ENCODE measurements at places on chromosomes 1 and 21.

DNA sequence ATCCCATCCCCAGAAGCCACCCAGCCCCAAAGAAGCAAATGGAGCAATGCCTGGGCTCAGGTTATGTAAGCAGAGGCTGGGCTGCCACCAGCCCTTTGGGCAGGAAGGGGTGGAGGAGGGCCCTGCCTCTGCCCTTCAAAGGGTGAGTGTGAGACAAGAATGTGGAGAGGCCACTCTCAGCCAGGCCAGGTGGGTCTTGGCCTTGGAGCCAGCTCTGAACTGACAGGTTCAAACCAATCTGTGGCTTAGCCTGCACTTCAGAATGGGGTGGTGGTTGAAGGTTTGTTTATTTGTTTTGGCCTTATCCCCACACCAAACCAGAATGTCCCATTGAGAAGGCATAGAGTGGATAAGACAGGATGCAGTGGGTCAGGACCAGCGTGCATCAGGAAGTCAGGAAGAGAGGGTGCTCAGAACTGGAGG is 29.8 kb downstream of the C1orf116 start:
- no peak for DNase-seq

DNA sequence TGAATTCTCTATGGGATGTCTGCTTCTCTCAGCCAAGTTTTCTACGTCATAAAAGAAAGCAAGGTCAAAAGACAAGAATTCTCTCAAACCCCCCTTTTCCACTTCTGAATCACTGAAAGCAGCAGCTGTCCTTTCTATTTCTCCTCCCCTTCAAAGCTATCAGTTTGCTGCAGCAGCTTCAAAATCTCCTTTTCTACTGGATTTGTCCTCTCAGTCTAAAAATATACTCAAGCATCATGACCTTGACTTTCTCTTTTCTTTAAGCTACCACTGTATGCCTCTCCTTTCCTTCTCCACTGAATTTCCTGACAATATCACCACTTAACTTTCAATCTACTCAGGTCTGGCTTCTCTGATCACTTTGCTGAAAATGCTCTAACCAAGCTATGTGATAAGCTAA is 1.9 kb downstream of the WDR64 start:
- no peak for DNase-seq

DNA sequence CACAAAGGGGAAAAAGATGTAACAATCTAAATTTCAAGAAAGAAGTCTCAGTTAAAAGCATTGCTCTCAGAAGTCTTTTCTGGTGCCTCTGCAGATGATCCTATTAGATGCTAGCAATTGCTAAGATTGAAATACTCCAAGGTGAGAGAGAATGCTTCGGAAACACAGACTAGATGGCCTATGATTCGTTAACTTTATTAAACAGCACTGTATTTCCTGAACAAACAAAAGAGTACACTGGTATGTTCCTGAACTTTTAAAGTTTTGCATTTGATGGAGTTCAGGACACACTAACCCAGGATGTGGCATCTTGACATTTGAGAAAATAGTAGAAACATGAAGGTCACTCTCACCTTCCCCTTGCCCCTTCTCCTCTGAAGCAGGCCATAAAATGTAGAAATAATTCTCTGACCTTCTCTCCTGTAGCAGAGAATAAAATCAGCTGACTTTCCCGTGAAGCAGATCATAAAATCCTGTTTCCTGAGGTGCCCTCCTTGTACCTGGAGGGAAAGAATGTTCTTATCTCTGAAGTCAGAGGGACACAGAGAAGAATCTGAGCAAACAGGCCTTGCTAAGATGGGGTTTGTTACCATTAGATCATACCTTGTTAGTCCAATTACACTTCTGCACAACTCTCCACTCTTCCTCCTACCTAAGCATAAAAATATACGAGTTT is 142.9 kb upstream of the USP25 start:
- no peak for DNase-seq

DNA sequence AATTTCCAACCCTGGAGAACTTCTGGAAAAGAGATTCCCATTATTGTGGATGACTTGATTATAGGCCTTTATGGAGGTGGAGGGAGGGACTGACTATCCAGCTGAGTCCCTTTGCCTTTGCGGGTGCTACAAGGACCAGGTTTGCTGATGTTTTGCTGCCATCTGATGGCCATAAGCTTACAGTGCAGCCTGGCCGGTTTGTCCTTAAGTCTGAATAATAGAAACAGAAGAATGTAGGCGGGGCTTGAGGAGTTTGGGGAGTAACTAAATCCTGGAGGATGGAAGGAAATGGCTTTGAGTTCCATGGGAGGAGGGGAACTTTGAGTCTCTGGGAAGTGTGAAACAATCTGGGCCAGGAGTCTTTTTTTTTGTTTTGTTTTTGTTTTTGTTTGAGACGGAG is 55.7 kb upstream of the CD1D start:
- peak; percentile 93 for DNase-seq

DNA sequence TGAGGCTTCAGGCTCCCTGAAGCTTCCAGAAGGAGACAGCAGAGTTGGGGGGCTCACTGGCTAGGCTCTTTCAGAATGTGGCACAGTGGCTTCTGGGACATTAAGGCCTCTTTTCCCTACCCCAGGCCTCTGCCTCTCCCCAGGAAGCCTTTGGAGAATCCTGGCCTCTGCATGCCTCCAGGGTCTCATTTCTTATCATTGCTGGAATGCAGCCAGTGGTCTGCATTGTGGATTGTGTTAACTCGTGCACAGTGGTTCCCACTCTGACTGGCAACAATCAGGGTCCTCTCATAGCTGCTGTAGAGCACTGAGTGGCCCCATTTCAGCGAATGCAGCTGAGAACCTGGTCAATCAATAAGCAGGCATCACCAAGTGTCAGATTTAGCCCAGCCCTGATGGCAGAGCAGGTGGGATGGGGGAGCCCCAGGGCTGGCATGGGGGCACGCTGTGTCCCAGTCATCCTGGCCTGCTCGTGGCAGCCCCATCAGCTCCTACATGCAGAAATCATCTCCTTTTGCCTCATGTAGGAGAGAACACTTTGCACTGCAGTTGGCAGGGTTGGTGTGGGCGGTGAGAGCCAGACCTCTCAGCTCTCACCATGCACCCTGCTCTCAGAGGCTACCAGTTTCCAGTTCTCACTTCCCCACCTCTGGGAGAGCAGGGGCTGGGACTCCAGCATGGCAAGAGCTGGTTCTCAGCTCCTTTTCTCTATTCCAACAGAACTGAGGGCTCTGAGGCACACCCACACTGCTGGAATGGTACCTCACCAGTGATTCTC is 13.4 kb downstream of the ADORA1 start:
- no peak for DNase-seq

DNA sequence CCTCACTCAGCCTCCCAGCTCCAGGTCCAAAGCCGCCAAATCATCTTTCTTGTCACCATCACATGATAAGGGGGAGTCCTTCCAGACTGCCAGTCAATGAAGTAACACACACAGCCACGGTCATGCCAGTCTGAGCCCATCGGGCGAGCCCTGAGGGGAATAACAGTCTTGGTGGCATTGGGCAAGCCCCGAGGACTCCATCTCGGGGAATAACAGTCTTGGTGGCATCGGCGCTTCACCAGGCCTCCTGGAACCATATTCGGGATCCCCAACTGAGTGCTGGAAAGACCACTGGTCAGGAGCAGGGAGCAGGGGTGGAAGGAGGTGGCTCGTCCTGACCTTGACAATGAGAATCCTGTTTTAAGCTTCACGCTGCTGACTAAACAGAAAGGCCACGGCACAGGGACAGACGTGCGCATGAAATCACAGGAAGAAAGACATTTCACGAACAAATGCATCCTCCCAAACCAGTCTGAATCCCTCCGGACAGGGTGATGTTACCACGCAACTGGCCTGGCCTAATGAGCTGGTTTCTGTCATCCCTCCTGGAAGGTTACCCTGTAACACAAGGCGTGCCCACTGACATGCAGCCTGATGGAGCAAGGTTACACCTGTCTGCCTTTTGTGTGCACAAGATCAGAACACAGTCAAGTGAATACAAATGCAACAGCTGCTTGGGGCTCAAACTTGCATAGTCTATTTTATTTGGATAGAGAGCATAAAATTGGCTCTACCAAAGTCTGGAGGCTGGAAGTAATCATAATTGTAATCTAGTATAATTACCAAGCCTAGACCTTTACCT is 517.4 kb downstream of the KIF26B start:
- DNase-seq = no peak

DNA sequence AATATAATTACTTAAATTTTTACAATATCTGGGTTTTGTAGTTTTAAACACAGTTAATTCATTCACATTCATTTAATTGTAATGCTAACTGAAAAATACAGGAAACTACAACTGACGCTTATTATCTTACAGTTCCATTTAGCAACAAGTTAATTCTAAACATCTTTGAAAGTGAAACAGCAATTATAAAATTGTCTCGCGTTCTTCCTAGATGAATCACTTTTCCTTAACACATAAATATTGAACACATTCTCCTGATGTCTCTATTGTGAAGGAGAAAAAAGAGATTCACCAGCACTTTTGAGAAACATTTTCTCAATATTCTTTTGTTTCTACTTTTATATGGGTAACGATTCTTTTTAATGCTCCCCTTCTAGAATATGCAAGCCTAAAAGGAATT is 6.4 kb downstream of the PTGFR start:
- DNase-seq = no peak

GRCh38 chr1:36157115-36157903 is 1.3 kb downstream of the MAP7D1 start:
- no peak for DNase-seq

GRCh38 chr1:34029515-34029914 is 135.5 kb downstream of the CSMD2 start:
- no peak for DNase-seq

DNA sequence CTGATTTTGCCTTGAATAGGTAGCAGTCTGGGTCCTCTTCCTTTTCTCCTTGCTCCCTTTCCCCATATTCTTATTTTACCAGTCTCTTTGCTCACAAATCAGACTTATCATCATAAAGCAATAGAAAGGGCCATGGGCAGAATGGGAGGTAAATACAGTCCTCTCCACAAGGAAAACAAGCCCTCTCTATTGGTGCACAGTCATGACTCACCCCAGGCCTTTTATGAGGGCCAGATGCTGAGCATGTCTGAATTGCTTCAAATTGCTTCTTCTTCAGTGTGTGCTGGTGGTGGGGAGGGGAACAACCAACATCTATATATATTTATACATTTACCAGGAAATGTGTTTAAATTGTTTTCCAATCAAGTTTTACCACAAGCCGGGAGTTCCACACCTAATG is 75.2 kb downstream of the GFI1 start:
- no peak for DNase-seq

DNA sequence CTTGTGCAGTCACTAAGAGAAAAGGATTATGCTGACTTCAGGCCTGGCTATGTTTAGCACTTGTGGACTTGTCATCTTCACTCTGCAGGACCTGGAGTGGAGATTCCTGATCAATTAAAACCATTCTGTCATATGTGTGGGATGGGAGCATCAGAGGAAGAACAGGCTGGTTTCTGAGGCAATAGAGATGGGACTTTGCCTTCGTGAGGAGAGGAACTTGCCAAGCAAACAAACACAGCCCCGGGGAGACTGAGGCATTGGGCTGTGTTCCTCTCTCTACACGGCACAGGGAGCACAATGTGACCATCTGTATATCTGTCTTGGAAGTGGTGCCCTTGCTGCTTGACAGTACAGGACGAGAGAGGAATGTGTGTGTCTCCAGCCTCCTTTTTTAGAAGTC is 23.1 kb downstream of the VASH2 start:
- DNase-seq = no peak

DNA sequence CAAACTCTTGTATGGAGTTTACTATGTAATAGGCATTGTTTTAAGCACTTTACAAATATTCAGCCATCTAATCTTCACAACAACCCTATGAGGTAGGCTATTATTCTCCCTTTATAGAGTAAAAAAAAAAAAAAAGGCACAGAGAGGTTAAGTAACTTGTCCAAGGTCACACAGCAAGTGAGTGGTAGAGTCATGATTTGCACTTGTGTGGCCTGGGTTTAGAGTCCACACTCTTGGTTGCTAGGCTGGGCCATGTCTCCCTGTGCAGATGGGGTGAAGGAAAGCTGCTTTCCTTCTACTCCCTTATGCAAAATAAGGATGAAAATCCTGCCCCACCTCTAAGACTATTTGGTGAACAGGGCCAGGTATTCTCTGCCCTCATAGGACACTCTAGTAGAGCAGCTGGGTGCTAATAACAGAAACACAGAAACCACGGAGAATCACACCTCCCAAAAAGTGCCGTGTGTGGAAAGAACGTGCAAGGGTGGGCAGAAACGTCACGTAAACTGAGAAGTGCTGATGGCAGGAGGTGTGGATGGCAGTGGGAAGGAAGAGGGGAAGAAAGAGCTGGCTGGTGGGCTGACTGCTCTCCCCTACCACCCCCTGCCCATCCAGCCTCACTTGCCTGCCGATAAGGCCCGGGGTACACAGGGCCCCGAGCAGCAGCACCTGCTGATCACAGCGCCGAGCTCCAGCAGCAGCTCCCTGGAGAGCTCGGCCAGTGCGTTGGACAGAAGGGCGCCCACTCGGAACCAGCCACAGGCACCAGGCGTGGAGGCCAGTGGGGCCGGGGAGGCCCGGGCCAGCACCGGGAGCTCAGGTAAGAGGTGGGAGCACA is 28.3 kb upstream of the VPS13D start:
- DNase-seq = no peak

GRCh38 chr1:233295237-233295974 is at the start of gene PCNX2:
Gene PCNX2, minus strand, starts transcription at chr1:233295725. Its CDS starts 247 bp downstream, at chr1:233295478.
- DNase-seq = peak; percentile 65

GRCh38 chr1:66450043-66450514 is 83.9 kb upstream of the SGIP1 start:
- DNase-seq = no peak

- DNase-seq = no peak
Measured at GRCh38 chr1:38940339-38941047, 1.1 kb downstream of the RHBDL2 start.

- DNase-seq = no peak
Measured at GRCh38 chr1:167538657-167539056, 14.9 kb downstream of the CREG1 start.

DNA sequence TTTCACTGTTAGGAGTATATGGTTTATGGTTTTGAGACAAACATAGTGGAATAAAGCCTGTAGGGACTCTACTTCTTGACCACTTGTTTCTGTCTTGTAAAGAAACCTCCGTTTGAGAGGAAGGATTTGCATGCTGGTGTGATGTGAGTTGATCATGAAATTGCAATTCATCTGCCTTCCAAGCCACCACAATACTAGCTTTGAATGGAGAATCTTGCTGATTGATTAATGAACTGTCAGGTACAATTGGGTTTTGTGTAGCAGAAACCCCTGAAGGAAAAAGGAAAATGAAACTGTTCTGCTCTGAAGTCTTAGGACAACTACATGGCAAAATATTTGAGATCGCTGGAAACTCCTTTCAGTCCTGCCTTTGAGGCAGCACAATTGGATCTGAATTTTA is 90.7 kb downstream of the VPS13D start:
- no peak for DNase-seq
